ENCODE measurements at places on chromosomes 1 and 21. TPM values are rescaled to one million over a fixed set of nuclear protein-coding genes. Genes with fewer than 3 reads are reported as not detected.

Gene PGLYRP4
- not detected for polyA plus RNA-seq

DNA sequence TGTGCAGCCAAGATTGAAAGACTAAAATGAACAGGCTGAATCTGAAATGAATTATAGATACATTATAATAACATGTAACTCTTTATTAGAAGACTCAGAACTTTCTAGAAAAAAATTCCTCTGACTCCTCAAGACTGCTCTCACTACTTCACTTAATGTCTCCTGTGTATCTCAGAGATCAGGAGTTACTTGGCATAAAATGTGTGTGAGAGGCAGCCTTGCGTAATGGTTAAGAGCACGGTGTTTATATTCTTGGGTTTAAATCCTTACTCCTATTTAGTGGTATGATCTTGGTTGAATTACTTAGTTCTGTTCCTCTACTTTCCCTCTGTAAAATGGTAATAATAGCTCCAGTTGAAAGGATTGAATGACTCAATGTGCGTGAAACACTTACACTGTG is 634.9 kb downstream of the LTN1 start:
- peak; percentile 28 for DNase-seq

GRCh38 chr1:44660176-44660575 is 14.1 kb downstream of the TMEM53 start:
- DNase-seq, result no peak

DNA sequence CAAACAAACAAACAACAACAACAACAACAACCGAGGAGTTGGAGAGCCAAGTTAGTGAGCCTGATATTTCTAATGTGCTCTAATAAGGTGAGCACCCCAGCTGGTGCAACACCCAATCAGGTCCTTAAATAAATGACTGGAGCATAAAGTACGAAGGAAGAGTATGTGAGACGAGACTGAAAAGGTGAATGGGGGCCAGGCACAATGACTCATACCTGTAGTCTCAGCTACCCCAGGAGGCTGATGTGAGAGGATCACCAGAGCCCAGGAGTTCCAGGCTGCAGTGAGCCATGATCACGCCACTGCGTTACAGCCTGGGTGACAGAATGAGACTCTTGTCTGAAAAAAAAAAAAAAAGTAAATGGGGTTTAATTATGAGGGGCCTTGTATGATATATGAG is 152.0 kb upstream of the ZRANB2 start:
- no peak for DNase-seq

Data from forelimb muscle (tissue), 1 donor.